NCI-H1436 treated with DMSO at 0.1 percent for 48 hours (cell line): ENCODE measurements at places on chromosomes 1 and 21.

- peak; percentile 85 for DNase-seq
Observed at GRCh38 chr1:23403735-23404486, 20.6 kb downstream of the TCEA3 start.

- DNase-seq = no peak
Observed at GRCh38 chr21:44869781-44870747, 3.4 kb downstream of the PTTG1IP start.

DNA sequence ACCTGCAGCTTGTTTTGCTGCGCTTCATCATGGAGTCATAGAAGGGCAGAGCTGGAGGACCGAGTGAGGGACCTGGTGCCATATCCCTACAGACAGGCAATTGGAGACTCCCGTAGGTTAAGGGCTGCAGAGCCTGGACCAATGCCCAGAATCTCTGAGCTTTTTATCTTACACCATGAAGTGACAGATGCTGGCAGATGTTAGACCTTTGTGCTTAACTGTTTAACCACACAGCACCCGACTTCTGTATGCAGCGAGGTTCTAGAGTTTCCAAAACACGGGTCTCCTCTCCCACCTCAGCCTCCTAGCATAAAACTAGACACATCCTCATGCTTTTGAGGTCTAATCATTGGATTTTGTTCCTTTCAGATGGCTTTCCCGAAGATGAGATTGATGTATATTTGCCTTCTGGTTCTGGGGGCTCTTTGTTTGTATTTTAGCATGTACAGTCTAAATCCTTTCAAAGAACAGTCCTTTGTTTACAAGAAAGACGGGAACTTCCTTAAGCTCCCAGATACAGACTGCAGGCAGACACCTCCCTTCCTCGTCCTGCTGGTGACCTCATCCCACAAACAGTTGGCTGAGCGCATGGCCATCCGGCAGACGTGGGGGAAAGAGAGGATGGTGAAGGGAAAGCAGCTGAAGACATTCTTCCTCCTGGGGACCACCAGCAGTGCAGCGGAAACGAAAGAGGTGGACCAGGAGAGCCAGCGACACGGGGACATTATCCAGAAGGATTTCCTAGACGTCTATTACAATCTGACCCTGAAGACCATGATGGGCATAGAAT lies 47.6 kb downstream of the B3GALT5 start:
- DNase-seq = no peak

GRCh38 chr1:157404063-157404501 lies 148.2 kb downstream of the FCRL5 start:
- no peak for DNase-seq

DNA sequence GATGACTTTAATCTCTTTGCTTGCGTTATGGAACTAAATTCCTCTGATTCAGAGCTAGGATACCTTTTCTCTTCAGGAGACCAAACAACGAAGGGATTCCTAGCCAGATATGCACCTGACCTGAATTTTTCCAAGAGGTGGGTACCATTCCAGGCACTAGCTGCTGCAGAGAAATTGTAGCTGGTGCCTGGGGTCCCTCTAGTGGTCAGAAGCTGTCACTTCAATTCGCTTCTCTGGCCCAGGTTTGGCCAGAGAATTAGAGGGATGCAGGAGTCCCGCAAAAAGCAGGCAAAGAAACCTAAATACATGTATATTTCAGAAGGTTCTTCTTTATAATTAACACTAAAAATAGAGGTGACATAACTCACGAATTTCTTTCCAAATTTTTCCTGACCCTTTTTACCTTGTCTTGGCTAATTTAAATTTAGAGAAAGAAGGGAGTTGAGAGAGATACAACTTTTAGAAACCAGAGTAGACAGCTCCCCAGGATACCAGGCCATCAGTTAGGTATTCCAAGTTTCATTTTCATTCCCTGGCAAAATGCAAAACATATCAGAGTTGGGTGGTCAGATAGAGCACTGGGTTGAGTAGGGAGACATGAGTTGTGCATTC lies 9.6 kb downstream of the ACKR1 start:
- DNase-seq = no peak
